Melanocyte of skin (primary cell): ENCODE measurements at places on chromosomes 12 and 14. TPM values are rescaled to one million over a fixed set of nuclear protein-coding genes. Genes with fewer than 3 reads are reported as not detected.

PIP4K2C gene
- 43.6 and 47.8 TPM in 2 replicates for total RNA-seq

FAM90A1 gene
- total RNA-seq, result under 0.01 and 0.31 TPM in 2 replicates

NOS1 gene
- total RNA-seq, result not detected in 2 replicates

SNAPC1 gene
- 5.9 and 9.8 TPM in 2 replicates for total RNA-seq

LRTM2 gene
- not detected in 2 replicates for total RNA-seq

GLT1D1 gene
- 0.34 and 0.36 TPM in 2 replicates for total RNA-seq

ZDHHC22 gene
- not detected in 2 replicates for total RNA-seq

TMX1 gene
- 52.0 and 65.1 TPM in 2 replicates for total RNA-seq

RNASE2 gene
- not detected in 2 replicates for total RNA-seq
